Retina (tissue), 1 donor: ENCODE measurements at places on chromosomes 1 and 21.
A peak's percentile ranks its signal among the peaks of the same experiment; 100 is the strongest.

- no peak for DNase-seq
Observed at GRCh38 chr1:76547916-76548315, 319.4 kb upstream of the ST6GALNAC5 start.

DNA sequence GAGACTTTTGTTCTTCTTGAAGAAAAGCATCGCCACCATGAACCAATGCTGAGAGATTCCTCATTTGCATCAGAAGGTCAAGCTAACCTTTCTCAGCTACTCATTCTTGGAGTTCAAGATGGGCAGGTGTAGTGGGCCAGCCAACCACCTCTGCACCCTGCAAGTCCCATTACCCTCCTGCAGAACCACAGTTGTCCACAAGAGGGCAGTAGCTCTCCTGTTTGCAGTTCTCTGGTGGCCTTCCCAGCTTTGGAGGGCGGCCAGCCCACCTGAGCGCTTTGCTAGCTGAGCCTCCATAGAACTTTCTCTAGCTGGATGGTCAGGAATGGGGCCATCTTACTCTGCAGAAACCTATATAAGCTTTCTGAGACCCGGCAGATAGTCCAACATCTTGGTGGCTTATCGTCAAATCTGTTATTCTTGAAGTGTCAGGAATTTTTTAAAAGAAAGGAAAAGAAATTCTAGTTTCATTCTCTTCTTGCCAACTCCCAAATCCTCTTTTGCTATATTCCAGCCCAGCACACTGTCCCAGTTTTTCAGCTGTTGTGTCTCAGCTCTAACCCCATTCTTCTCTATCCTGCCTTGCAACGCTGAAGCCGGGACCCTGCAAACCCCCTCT is 11.0 kb upstream of the LMX1A start:
- peak; percentile 81 for DNase-seq

- DNase-seq: no peak
Observed at GRCh38 chr1:160623227-160623633, 23.6 kb downstream of the SLAMF1 start.

GRCh38 chr1:150321826-150322166 is 463 bp downstream of the PRPF3 start:
- DNase-seq: no peak

DNA sequence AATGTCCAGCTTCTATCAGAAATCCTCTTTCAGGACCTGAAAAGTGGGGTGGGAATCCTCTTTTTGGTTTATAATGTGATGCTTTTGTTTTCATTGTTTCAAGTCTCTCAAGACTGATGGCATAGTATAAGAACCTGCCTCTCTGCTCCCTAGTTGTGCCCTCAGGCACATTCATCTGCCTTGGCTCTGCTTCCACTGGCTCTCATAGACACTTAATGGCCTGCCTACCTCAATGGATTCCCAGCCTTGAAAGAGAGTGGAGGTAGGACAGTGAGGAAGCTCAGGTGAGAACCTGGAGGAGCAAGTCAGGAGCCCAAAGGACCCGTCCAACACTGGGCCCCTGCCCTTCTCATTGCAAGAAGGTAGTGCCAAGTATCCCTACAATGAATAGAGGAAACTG is 4.8 kb downstream of the TTLL7 start:
- DNase-seq: no peak

GRCh38 chr1:68800182-68800581 is 303.3 kb upstream of the DEPDC1 start:
- DNase-seq: no peak

GRCh38 chr1:25845664-25846063 is 13.6 kb downstream of the AUNIP start:
- DNase-seq: no peak

- no peak for DNase-seq
Observed at GRCh38 chr1:10628685-10629084, 153.9 kb downstream of the PEX14 start.
